AG04449 (cell line): ENCODE measurements at places on chromosomes 3 and 15.
A peak's percentile ranks its signal among the peaks of the same experiment; 100 is the strongest.

- no peak for DNase-seq
Observed at GRCh38 chr3:48555949-48556795, 431 bp downstream of the PFKFB4 start.

- DNase-seq = peak; percentile 92
Observed at GRCh38 chr15:84911879-84912660, 27.6 kb downstream of the SLC28A1 start.

GRCh38 chr15:39667382-39668127 lies 86.7 kb downstream of the THBS1 start:
- DNase-seq = no peak

GRCh38 chr3:52841211-52841980 lies 6.6 kb upstream of the MUSTN1 start:
- DNase-seq = no peak

DNA sequence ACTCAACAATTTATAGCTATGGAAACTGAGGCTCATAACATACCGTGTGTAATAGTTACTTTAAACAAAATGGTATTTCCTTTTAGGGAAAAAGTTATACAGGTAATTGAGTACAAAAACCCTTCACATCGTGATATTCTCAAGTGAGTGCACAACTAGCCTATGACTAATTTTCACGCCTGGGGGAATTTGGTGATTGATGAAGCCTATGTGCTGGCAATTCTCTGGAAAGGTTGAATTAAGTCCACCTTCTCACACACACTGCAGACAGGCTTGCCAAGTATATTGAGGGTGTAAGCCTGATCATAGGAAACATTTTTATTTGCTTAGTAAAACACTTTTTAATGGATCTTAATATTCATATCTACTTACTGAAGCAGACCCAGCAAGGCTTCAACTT lies 41.3 kb upstream of the ROBO2 start:
- no peak for DNase-seq

GRCh38 chr3:145698250-145698649 lies 462.7 kb downstream of the PLOD2 start:
- DNase-seq = no peak

GRCh38 chr15:71212146-71212545 lies 96.9 kb downstream of the THSD4 start:
- no peak for DNase-seq

DNA sequence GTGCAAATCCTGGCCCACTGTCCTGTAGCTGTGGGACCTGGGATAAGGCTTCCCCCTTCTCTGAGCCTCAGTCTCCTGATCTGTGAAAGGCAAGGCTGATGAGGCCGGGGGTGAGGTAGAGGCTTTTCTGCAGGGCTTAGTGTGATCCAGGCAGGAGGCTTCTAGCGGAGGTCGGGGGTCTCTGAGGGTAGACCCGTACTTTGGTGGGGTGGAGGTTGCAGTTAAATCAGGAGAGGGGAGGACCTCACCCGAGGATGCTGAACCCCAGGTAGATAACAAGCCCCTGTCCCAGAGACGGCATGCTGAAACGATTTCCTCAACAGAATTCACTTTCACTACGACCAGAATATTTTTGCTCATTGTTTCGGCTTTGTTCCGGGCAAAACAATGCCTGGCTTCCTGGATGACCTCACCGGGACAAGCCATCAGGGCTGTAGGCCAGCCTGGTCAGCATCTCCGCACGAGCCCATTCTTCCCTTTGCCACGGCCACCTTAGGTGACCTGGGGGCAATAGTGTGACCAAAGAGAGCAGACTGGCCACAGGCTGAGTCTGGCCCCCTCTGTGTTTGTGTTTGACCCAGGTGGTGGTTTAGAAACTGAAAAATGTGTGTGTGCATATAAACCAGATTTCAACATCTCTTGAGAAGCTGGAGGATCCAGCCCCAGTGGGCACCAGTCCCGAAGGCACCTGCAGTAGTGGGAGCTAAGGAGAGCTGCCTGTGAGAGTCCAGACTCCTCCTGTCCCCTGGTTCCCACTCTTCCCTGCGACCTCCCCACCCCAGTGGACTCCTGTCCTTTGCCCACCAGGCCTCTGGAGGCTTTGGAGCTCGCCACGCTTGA lies 33.0 kb downstream of the SLC6A6 start:
- DNase-seq = no peak

DNA sequence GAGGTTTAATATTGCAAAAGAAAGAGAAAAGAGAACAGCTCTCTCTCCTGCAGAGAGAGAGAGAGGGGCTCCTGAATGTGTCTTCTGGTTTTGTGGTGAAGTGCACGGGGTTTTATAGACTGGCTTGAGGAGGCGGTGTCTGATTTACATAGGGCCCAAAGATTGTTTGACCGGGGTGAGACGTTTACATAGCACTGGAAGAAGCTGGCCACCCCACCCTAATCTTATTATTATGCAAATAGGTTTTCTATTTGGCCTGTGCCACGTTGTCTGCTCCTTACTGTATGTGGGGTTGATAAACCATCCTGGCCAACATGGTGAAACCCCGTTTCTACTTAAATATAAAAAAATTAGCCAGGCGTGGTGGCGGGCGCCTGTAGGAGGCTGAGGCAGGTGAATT lies 268.6 kb downstream of the SV2B start:
- DNase-seq = no peak

- no peak for DNase-seq
Observed at GRCh38 chr15:84099181-84099580, 136.4 kb upstream of the GOLGA6L4 start.

DNA sequence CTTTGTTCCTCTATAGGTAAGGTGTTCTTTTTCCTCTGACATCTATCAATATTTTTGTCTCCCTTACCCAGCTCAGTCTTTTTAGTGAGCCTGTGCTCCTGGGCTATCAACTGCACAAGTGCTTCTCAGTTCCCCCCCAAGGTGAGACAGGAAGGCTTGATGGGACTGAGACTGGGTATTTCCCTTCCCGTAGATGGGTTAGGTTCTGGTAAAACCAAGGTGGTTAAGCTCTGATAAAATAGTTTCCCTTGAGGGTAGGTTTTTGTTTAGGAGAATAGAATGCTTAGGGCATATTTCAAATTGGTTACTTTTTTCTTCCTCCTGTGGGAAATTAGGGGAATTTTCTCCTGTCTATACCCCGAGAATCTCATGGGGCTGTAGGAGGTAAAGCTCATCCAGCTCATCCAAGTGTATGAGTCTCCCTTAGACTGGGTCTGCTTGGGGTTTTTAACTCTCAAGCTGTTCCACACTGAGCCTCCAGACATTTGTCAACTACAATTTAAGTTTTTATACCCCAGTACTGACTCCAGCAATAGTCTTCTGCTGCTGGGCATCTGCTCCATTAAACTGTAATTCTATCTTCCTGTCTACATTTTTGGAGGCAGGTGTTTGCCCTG lies 44.9 kb downstream of the OXSR1 start:
- DNase-seq = no peak

DNA sequence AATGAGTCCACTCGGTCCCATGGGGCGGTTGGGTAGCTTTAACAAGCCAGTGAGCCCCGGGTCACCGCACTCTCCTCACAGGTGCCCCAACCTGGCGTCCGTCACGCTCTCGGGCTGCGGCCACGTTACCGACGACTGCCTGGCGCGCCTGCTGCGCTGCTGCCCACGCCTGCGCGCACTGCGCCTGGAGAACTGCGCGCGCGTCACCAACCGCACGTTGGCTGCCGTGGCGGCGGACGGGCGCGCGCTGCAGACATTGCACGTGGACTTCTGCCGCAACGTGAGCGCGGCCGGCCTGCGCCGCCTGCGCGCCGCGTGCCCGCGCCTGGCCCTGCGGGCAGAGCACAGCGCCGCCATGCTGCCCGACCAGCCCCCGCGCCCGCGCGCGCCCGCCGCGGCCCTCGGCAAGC lies 3.4 kb downstream of the FBXL22 start:
- peak; percentile 23 for DNase-seq

DNA sequence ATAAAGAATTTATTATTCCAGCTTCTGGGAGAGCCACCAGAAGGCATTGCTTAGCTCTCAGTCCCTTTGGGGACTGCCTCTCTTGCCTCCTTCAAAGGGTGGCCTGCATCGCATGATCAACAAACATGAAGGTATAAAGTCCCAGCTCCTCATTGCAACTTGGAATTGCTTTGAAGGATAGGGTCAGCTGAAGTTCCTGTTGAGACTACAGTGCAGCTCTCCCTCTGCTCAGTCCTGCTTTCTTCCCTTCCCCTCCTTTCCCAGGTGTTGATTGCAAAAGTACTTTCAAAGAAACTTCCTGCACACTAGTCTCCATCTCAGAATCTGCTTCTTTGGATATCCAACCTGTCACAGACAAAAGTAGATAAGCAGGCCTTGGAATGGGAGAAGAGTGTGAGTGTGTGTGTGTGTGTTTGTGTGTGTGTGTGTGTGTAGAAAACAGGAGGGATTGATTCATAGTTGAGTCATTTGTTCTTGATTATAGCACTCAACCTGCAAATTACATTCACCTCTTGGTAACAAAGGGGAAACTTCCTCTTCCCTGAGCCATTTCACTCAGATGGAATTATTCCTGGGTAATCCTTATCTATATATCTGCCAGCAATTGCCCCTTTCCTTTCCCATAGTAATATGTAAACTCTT lies 13.7 kb downstream of the CCR8 start:
- DNase-seq = no peak

DNA sequence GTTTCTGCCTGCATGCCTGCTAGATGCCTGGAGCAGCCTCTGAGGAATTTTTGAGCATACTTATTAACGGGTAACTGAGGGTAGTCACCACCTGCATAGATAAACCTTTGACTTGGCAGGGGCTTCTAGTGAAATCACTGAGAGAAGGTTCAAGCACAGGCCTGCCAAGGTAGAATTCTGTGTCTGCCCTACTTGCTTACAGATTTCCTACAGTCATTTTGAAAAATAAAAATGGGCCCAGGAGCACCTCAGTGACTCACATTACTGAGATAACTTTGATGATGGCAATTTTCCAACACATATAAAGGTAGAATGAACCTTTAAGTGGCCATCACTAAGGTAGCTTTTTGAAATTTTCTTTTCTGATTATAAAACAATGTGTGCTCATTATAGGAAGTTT lies 10.8 kb downstream of the CRTAP start:
- no peak for DNase-seq
